ENCODE measurements at places on chromosomes 3 and 15. TPM values are rescaled to one million over a fixed set of nuclear protein-coding genes. Genes with fewer than 3 reads are reported as not detected.

GRCh38 chr15:95887666-95888390 lies 442.7 kb upstream of the NR2F2 start:
- no peak overlapping the region for H3K4me3 ChIP-seq
- no peak for DNase-seq
- no peaks in the 10 kb centered on the region for H3K27me3 ChIP-seq
- no peak overlapping the region for H3K27ac ChIP-seq
- no peaks in the 10 kb centered on the region for H3K4me1 ChIP-seq

The ZNF385D gene
- total RNA-seq: 8.1 TPM

DNA sequence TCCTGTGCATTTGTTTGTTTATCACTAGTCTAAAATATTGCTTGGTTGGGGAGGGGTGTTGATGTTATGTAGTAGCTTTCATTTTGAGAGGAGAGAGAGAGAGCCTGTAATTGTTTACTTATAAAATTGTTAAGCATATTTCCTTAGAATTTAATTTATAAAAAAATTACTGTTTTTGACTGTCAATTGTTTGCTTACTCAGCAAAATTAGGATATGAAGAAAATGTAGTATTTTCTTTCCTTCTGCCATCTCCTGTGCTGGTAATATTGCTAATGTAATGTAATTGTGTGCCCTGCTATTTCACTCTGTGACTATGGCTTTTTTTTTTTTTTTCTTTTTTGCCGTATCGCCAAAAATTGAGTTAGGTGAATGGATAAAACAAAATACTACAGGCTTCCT lies 3.5 kb downstream of the U2SURP start:
- no peak overlapping the region for H3K4me3 ChIP-seq
- DNase-seq: no peak
- H3K4me1 ChIP-seq: peaks cover 77% of the 10 kb centered on the region
- no peaks in the 10 kb centered on the region for H3K27me3 ChIP-seq

The SERPINI1 gene
- total RNA-seq: 3.1 TPM

DNA sequence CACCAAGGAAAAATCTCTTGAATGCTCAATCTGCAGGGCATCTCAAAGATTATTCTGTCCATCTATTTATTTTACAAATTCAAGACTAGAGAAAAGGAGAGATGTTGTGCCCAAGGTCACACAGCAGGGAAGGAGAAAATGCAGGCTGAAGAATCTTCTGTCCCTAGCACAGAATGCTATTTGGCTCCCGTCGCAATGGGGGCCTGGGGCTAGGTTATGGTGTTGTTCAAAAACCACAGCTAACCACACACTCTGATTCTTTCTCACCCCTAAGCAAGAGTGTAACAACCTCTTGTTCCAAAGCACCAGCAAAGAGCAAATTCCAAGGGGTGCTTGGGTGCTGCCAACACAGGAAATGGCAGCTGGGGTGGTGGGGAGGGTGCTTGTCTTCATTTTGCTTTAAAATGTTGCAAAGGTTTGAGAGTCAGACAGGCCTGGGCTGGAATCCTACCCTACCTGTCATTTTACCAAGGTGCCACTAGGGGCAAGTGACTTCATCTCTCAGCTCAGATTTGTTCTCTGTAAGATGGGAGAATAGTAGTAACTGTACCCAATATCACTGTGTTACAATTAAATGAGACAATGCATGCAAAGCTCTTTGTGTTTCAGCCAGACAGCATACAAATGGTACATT lies 112.5 kb downstream of the ADAMTS9 start:
- H3K4me3 ChIP-seq: no peak overlapping the region
- no peaks in the 10 kb centered on the region for H3K36me3 ChIP-seq
- no peaks in the 10 kb centered on the region for H3K27me3 ChIP-seq

GRCh38 chr15:85579957-85580694 lies 199.7 kb downstream of the AKAP13 start:
- H3K4me3 ChIP-seq: peak overlapping the region; percentile 55
- peaks cover 83% of the 10 kb centered on the region for H3K4me1 ChIP-seq
- no peak for DNase-seq
- H3K36me3 ChIP-seq: peaks cover 9% of the 10 kb centered on the region
- peak overlapping the region; percentile 84 for H3K27ac ChIP-seq

GRCh38 chr3:149702691-149703441 lies 45.0 kb upstream of the WWTR1 start:
- H3K4me3 ChIP-seq: no peak overlapping the region
- no peaks in the 10 kb centered on the region for H3K27me3 ChIP-seq
- H3K27ac ChIP-seq: peak overlapping the region; percentile 46
- H3K4me1 ChIP-seq: no peaks in the 10 kb centered on the region
- DNase-seq: no peak

The IGDCC3 gene
- not detected for total RNA-seq

The IQCB1 gene
- 15.6 TPM for total RNA-seq

DNA sequence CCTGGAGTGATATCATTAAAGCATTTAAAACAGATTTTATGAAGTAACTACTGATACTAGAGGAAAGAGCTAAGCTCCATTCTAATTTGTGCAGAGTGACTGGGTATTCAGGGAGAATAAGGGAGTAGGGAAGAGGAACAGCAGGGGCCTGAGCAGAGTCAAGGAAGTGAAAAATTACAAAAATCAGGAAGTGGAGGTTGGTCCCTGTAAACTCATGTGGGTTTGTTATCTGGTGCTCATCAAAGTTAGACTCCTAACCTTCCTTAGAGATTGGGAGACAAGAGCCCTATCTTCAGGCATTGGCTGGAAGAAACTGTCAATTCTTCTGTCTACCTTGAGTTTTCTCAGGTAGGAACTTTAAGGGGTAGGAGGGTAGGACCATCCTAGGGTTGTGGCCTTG lies 82.5 kb downstream of the NEK11 start:
- H3K27ac ChIP-seq: no peak overlapping the region
- DNase-seq: no peak
- no peaks in the 10 kb centered on the region for H3K36me3 ChIP-seq
- H3K27me3 ChIP-seq: no peaks in the 10 kb centered on the region
- no peaks in the 10 kb centered on the region for H3K4me1 ChIP-seq
